ENCODE measurements at places on chromosomes 13 and 19.

DNA sequence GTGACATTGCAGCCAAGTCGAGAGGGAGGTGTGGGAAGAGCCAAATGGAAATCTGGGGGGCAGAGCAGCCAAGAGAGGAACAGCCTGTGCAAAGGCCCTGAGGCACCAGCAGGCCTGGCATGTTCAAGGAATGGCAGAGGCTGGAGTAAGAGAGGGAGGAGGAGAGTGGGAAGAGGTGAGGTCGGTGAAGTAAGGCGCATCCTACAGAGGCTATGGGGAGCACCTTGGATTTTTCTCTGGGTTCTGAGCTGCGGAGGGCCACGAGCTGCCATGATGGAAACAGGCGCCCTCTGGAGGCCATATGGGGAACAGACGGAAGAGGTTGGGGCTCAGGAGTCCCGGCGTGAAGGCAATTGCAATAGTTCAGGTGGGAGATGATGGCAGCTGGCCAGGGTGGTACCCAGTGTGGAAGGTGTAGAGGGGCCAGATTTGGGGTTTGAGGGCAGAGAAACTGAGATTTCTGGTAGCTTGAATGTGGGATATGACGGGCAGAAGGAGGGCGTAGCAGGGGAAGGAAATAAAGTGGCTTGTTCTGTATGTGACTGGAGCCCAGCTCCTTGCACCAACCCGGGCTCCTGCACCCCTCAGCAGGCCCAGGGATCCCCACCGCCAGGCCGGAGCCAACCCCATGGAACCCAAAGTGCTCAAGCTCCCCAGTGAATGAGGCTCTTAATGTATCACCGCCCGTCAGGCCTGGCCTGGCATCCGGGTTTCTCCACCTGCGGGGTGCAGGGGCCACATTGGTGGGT is 20.5 kb upstream of the STRN4 start:
- DNase-seq: peak; percentile 36

DNA sequence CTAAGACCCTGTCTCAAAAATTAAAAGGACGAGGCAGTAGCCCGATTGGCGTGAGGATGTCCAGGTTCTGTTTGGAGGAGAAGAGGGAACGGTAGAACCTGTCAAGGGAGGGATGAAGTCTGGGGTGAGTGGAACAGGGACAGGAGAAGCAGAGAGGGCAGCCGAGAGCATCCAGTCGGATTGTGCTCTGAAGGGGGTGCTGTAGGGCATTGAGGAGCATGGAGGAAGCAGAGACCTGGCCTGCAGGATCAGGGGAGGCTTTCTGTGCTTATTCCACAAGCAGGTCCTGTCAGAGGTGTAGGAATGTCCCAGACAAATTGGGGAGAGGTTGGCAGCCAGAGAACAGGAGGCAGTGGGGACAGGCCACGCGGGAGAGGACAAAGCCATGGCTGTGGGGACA is 14.1 kb downstream of the AP2A1 start:
- no peak for DNase-seq

GRCh38 chr19:32373585-32374295 is 28.3 kb downstream of the ZNF507 start:
- no peak for DNase-seq

DNA sequence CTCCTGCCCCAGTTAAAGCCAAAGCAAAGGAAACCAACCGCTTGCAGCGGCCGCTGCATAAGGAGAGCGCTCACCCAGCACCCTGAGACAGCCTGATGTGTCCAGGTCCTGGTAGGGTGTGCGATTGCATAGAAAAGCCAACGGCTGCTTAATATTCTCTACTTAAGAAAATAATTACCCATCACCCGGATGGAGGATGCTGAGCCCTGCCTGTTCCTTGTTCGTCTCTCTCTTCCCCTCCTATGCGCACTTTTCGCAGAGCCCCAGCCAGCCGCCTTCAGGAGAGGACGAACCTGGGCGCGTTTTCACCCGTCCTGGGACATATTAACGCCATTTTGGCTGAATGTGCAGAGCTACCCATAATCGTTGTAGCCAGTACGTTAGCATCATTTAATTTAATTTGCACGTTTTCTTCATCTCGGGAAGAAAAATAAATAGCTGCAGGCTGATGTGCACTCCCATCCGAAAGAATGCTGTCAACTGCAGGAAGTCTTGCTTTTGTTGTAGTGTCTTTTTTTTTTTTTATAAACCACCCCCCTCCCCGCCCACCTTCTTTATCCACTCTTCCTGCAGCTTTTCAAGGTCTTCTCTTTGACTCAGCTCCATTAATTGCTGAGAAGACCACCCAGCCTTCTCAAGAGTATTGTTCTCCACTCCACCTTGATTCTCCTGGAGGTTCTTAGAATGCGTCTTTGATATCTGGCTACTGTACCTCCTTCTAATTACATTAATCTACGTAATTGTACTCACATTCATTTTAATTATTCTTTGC is 214.5 kb downstream of the TEX29 start:
- no peak for DNase-seq

DNA sequence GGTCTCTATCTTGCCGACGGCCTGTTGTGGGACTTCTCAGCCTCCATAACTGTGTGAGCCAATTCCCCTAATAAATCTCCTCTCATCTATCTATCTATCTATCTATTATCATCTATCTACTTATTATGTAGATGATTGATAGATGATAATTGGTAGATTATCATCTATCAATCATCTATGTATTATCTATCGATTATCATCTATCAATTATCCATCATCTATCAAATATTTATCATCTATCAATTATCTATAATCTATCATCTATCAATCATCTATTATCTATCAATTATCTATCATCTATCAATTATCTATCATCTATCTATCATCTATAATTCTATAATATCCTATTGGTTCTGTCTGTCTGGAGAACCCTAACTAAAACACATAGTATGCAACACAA is 33.5 kb downstream of the CYSLTR2 start:
- DNase-seq: no peak

DNA sequence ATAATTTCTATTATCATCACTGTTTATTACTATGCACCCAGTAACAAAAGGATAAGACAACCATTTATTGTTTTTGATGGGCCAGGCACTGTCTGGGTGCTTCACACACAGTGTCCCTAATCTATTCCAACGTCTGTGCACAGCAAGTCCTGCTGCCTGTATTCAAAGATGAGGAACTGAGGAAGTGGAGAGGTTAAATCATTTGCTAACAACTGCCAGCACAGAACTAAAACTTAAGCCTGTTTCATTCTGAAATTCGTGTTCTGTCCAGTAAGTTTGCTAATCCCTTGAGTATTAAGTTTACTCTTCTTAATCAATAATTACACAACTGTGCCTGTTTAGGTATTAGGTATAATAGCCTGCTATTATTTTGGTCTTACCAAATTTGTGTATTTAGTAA is 41.9 kb downstream of the TEX26 start:
- no peak for DNase-seq

DNA sequence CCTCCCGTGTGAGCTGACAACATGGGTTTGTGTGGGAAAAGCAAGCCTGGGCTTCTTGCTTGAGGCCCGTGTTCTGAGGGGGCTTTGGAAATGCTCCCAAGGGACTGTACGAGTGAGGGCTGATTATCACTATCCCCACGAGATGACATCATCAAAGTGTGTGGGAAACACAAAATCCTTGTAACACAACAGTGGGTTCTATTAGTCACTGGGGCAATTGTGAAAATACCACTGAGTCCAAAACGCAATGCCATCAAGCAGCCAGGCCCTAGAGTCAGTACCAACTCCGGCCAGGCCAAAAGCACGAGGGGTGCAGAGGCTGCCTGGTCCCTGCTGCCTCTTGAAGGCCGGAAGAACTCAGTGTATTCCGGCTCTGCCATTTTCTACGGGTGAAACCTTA is 29.6 kb downstream of the CAPS start:
- no peak for DNase-seq

DNA sequence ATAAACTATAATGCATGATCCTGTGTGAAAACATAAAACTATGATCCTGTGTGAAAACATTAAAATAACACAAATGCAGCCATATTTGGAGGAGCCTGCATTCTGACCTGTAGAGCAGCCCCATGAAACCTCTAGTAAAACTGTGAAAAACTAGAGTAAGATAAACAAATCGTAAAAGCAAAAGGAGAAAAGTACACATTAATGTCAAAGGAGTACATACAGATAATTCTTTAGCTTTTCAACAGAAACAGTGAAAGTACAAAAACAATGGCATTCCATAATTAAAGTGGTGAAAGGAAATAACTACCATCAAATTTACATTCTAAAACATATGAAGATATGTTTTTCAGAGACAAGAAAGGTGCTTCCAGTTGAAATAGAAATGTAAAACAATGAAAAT is 1267.2 kb downstream of the SLITRK1 start:
- no peak for DNase-seq

GRCh38 chr13:75369981-75370380 is 112.0 kb downstream of the TBC1D4 start:
- DNase-seq: no peak

DNA sequence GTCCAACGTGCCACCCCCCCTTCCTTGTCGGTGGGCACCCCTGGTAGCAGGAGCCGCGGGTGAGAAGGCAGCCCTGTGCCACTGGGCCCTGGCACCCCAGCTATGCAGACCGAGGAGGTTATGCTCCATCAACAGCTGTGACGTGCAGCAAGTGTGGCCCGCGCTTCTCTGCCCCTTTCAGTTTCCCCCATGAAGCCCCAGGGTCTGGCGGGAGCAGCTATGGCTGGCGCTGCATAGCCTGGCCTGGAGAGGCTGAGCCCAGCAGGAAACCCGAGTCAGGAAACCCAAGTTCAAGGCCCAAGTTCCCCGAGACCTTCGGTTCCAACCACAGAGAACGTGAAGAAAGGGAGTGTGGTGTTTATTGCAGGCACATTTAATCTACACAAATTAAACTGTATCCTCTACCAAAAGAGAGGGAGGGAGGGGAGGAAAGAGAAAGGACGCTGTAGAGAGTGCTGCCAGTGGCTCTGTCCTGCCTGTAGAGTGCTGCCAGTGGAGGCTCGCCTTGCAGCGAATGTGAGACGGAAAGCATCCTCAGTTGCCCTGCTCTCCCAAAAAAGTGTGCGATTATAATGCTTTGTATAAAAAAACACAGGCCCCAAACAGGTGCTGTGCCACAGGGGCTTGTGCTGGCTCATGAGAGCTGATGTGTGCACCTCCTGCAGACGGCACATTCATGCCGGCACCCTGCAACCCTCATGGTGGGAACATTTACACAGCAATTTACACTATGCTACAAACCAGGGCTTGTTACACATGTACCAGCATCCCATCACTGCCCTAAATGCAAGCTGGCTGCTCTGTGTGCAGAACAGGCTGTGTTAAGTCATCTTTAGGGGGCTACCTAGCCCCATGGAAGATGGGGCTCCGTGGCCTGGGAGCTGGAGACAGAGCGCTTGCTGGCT is 16.3 kb downstream of the POP4 start:
- DNase-seq: no peak

GRCh38 chr13:43021926-43022670 is 1.3 kb upstream of the DNAJC15 start:
- no peak for DNase-seq

GRCh38 chr19:58294743-58295374 is 10.3 kb upstream of the ERVK3-1 start:
- DNase-seq: no peak

GRCh38 chr19:18765224-18765623 is 25.9 kb downstream of the COMP start:
- no peak for DNase-seq

- no peak for DNase-seq
Measured at GRCh38 chr19:40279761-40280607, 5.2 kb downstream of the AKT2 start.

DNA sequence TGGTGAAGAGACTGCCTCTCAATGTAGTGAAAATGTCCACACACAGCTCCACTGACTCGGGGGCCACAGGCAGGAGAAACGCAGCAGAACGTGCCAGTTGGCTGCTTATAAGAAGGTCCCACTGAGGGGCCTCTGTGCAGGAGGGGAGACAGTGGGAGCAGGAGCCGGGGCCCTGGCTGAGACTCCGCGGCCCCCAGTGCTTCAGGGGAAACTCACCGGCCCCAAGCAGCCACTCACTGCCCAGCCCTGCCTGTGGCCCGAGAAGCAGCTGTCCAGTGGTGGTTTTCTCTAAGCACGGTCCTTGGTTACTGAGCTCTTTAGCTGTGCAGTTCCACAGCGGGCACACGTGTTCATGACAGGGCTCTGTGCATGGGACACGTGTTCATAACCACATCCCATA is 91.9 kb upstream of the MCF2L start:
- DNase-seq: no peak

DNA sequence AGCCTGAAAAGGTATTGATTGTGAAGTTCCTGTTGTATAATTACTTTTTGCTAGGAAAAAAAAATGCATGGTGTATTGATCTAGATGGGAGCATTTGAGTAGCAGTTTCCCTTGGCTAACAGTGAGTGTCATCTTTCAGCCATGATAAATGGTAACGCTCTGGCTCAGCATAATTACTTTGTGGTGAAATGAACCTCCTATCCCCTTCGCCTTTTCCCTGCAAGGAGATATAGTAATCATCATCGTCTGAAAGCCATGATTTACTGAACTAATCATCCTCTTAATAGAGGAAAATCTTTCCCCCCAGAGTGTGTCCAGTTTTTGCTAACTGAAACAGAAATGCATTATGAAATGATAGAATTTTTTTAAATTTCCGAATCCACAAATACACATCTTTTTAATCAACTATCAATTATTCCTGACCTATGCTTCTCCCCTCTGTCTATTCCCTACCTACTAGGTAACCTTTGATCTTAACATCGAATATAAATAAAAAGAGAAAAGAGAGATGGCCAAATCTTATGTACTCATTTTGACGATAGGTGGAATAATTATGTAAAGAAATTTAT is 88.7 kb downstream of the MAB21L1 start:
- DNase-seq: no peak

- no peak for DNase-seq
Measured at GRCh38 chr19:30718707-30719106, 346.5 kb downstream of the ZNF536 start.
